ENCODE measurements at places on chromosomes 11 and 22.

DNA sequence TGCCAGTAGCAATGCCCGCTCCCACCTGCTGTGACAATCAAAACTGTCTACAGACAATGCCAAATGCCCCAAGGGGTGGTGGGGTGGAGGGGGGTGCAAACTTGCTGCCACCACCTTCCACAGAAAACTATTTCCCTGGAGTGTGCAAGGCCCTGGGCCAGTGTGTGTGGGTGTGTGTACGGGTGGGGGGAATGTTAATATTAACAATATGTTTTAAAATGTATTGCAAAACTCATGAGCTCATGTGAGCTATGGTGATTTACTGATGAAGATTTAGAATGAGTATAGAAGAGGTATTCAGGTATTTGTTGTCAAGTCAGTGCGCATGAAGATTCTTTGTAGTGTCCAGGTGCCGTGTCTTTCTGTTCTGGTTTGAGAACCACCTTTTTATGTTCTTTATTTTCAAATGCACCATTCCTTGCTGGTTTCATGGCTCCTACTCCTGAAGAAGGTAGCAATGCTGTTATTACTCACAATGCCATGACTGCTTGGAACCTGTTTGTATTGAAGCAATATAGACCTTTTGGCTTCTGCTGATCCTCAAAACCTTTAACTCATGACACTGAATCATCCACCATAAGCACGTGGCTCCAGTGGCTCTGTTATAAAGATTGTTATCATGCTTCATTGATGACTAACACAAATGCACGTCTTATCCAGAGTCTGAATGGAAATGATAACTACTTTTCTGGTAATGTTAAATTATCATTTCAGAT, 29.9 kb upstream of the AQP11 start:
- peak; percentile 37 for DNase-seq

GRCh38 chr22:27023591-27023990, 366.2 kb downstream of the MIAT start:
- no peak for DNase-seq

GRCh38 chr11:11149671-11150459, 203.2 kb downstream of the CSNK2A3 start:
- no peak for DNase-seq

- DNase-seq: no peak
These were observed 1.4 kb upstream of the OR4D11 start for GRCh38 chr11:59501931-59502330.

GRCh38 chr11:68302670-68303069, 9.7 kb upstream of the LRP5 start:
- no peak for DNase-seq

DNA sequence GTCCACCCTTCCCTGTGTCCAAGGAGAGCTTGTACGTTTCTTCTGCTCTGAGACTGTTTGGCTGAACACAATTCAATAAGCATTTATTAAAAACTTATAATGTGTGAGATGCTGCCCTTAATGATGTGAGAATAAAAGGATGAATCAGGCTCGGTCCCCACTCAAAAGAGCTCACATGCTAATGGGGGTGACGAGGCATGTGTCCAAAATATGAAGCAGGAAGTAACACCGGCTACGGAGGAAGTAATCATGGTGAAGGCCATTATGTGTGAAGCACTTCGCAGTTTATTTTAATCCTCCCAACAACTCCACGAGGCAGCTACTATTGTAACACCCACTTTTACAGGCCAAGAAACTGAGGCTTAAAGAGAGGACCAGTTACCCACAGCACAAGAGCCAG, 3.4 kb upstream of the RASD2 start:
- DNase-seq: no peak

- no peak for DNase-seq
These were observed 604 bp upstream of the POLR3H start for GRCh38 chr22:41544671-41545476.

DNA sequence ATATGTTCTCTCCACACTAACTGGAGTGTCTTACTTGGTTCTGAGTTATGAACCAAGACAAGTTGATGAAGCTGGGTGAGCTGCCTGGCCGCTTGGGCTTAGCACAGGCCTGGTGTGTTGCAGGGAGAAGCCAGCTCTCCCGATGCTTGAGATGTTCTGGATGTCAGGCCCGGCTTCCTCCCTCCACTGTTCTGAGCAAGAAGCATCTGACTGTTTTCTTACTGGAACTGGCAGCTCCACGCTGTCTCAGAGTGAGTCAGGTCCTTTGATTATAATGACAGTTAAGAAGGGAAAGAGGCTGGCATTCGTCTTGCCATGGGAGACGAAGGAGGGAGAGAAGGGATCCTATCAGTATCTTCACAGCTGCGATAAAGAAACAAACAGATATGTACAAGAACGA, 46.5 kb upstream of the CRTAM start:
- DNase-seq: no peak

- no peak for DNase-seq
These were observed 192.5 kb upstream of the SNX19 start for GRCh38 chr11:131108760-131109159.

DNA sequence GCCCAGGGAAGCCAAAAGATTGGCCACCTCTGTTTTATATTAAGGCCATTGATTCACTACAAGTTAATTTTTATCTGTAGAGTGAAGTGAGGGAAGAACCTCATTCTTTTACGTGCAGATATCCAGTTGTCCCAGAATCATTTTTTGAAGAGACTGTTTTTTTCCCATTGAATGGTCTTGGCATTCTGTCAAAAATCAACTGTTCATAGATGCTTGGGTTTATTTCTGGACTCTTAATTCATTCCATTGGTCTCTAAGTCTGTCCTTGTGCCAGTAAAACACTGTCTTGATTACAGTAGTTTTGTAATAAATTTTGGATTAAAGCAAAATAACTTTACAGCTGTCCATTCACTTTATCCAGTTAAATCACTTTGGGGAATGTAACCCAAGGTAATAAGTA, 26.8 kb downstream of the WBP2NL start:
- DNase-seq: no peak

- no peak for DNase-seq
These were observed 10.4 kb upstream of the MS4A10 start for GRCh38 chr11:60774726-60775125.

- no peak for DNase-seq
These were observed 717 bp downstream of the OSM start for GRCh38 chr22:30265823-30266444.

GRCh38 chr11:74717221-74717969, 13.8 kb downstream of the CHRDL2 start:
- DNase-seq: no peak

DNA sequence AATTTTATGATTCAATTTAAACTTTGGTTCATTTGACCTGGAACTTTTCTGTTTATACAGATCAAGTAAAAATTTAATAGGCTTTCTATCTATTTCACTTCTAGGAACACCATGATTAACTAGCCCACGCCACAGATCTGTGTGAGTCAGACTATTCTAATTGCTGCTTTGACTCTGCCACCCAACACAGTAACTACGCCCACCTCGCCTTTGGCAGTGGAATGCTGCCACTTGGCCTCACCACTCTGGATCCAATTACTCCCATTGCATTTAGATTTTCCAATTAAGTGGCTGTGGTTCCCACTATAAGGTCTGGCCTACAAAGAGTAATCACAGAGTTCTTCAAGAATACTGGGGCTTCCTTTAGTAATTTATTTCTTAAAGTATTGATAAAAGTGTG, 46.6 kb upstream of the LIN7C start:
- no peak for DNase-seq

- no peak for DNase-seq
These were observed 737 bp downstream of the RBM4 start for GRCh38 chr11:66639066-66639813.

GRCh38 chr11:60891103-60891741, 15.2 kb downstream of the PRPF19 start:
- no peak for DNase-seq

- no peak for DNase-seq
These were observed 24.6 kb downstream of the ATG16L2 start for GRCh38 chr11:72838691-72839305.

GRCh38 chr11:130103296-130103814, 33.7 kb downstream of the APLP2 start:
- DNase-seq: peak; percentile 89

- DNase-seq: no peak
These were observed 161.9 kb upstream of the ARHGAP42 start for GRCh38 chr11:100525197-100525596.

GRCh38 chr11:71298761-71299181, 46.4 kb upstream of the SHANK2 start:
- no peak for DNase-seq

DNA sequence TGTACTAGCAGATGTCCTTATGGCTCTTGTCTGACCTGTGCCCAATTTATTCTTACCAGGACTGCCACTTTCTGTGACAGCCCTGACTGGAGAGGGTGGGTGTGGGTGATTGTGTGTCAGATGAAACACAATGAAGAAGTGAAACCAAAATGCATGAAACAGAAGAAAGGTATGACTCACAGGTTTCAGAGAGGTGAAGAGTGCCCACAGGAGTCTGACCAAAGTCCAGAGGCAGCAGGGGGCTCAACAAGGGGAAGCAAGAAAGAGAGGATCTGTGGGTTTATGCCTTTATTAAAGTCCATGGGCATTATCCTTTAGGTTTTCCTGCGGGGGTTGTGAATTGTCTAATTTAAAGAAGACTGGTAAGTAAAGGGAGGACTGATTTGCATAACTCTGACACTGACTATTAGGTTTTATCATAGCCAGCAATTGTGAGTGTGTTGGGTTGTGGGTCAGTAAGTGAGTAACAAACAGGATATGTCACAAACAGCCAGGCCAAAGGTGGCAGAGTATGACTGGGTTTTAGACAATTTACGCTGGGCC, 3.9 kb upstream of the OR4C6 start:
- no peak for DNase-seq

- DNase-seq: no peak
These were observed 207.0 kb downstream of the TBC1D22A start for GRCh38 chr22:46969491-46969890.

DNA sequence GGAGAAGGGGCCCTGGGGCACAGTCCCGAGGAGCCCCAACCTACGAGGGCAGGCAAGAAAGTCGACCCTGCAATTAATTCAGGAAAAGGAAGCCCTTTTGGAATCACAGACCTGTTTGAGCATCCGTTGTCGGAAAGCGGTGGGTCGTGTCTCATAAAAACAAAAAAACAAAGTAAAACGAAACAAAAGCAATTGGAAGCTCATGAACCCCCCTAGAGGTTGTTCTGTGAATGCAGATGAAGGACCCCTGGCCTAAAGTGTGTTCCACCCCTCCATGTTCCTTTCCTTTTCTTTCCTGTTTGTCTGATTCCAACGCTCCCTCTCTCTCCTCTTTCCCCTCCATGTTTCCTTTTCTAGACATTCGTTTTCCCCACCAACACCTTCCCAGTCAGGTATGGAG, 203.7 kb downstream of the GRIK4 start:
- DNase-seq: no peak

DNA sequence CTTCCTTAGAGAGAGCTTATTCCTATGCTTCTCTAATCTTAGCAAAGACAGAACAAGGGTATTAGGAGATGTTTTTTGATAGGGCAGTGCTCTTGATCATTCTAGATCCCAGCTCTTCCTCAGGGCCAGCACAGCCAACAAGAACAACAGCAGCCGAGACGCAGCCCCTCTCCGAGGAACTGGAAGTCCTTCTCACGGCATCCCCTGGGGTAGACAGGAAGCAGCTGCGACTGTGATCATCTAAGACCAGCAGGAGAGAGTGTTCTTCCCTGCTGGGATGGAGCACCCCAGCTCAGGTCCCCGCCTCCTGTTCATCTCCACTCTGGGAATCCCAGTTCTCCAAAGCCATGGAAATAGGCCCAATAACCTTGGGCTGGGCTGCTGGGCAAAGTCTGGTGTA, 29.6 kb downstream of the IRAG1 start:
- no peak for DNase-seq

- DNase-seq: no peak
These were observed 345.4 kb upstream of the KIRREL3 start for GRCh38 chr11:127345819-127346459.

DNA sequence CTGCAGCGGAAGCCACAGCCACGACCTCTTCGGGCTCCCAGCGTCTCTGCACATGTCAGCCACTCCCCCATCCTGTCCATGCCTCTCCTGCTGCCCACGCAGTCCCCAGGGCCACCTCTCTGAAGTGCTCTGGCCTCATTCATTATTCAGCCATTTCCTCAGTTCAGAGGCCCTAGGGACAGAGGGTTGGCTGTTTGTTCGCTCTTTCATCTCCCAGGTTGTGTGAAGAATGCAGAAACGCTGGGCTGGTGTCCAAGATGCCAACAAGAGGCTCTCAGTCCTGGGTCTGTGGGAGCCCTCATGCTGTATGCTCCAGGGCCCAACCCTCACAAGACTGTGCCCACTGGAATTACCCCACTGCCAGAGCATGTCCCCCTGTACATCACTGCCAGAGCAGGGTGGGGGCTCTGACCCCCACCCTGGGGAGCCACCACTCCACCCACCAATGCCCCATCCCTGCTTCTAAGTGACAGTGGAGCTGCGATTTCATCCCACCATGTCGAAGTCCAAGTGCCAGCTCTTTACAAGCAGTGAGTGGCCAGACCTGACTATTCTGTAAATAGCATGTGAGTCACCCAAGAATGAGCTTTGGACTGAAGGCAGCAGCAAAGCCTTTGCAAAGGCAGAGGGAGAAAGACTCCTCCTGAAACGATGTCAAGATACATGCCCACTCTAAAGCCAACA, 209.6 kb downstream of the BUD13 start:
- DNase-seq: no peak

GRCh38 chr11:65482306-65482850, 16.5 kb upstream of the MALAT1 start:
- DNase-seq: no peak

- no peak for DNase-seq
These were observed 18.0 kb downstream of the CNTF start for GRCh38 chr11:58640386-58641023.
